ENCODE measurements at places on chromosomes 2 and 18.
A peak's percentile ranks its signal among the peaks of the same experiment; 100 is the strongest.

DNA sequence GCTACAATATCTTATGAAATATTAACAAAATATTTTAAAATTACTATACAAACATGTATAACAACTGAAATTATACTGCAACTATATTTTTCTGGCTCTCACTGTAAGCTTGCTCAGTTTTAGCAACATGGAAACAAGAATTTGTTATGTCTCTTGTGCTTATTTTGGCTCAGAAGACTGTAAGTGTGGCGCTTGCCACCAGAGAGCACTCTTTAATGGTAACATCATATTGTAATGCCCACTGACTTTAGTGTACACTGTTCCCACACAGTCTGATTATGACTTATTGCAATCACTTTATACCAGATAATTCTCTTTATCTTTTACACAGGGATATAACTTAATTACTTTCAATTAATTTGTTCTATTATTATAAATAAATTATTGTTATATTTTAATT, 1500.6 kb upstream of the TMEFF2 start:
- no peak for DNase-seq

GRCh38 chr2:47321006-47321405, 82.0 kb upstream of the MSH2 start:
- no peak for DNase-seq

GRCh38 chr2:222710736-222711135, 39.3 kb downstream of the MOGAT1 start:
- DNase-seq: no peak

DNA sequence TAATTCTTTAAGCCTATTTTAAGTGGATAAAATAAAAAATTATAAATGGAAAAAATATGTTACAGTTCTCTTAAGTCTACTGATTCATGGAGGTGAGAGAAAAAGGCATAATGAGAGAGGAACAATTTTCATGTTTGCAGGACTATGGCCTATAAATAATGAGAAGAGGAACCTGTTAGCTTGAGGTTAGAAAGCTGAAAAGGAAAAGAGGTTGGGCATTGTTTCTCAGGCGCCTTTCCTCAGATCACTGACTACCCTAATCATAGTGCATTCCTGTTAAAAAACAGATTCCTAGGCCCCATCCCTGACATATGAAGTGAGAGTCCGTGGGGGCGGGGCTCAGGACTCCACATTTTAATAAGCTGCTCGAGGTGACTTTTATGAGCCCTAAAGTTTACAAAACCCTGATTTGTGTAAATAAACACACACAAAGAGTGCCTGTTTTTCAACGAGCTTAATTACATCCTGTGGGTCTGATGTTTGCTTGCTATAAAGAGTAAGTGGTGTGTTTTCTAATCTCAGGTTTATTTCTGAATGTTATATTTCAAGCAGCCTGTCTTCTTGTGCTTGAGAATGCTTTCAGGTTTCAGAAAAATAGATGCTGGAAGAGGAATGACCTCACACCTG, 335.5 kb downstream of the CLIP4 start:
- DNase-seq: no peak

DNA sequence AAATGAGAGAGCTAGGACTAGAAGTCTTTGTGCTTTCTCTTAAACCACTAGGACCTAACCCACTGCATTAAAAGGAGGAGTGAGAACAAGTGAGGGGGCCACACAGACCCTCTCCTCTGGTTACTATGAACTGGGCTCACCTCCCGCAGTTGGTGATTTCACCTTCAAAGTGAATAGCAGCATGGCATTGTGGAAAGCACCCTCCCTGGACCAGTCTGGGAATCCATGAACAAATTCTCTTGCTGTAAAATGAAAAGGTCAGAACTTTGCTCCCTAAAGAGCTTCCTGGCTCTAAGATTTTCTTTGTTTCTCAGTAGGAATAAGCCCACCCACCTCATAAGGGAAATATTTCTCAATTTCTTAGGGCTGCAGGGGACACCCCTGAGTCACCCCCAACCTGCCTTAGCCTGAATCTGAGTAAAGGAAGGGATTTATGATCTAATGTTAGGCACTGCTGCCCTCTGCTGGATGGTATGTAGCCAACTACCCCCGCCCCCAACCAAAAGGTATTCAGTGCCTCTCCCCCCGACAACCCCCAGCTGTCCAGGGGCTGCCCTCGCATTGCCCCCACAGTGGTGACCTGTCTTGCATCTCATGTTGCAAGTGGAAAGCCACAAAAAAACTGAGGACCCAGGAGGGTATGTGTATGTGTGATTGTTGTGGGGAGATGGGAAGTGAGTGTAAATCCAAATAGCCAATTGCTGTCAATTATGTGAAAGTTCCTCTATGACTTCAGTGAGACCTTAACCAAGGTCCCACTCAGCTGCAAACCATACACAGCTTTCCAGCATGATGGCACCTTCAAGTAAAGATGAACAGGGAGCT, 230.9 kb upstream of the SLC14A2 start:
- peak; percentile 31 for DNase-seq
